ENCODE measurements at places on chromosomes 6 and 20. TPM values are rescaled to one million over a fixed set of nuclear protein-coding genes. Genes with fewer than 3 reads are reported as not detected.

Gene SYNJ2
- 24.3 TPM for total RNA-seq

Gene BPIFB1
- total RNA-seq = not detected

Gene TMEM200A
- total RNA-seq = 1.3 TPM

Gene CCN5
- not detected for total RNA-seq

Gene ZNF76
- total RNA-seq = 31.4 TPM

Gene NRN1
- 4.8 TPM for total RNA-seq

Gene SLC13A3
- not detected for total RNA-seq

Gene BPI
- not detected for total RNA-seq

Gene CCN6
- 0.26 TPM for total RNA-seq

Gene GJA10
- not detected for total RNA-seq

Gene PACSIN1
- total RNA-seq = not detected

Gene SAMD5
- total RNA-seq = 0.05 TPM

Data from activated CD4-positive, alpha-beta T cell treated with anti-CD3 and anti-CD28 coated beads, Interleukin-2, amount 10 ng/mL, durations not matched to agents 24 days and 14 days (primary cell).